Kidney epithelial cell (primary cell): ENCODE measurements at places on chromosomes 12 and 14.

- no peak for DNase-seq
These were observed 31.5 kb downstream of the TMEM63C start for GRCh38 chr14:77212943-77213678.

DNA sequence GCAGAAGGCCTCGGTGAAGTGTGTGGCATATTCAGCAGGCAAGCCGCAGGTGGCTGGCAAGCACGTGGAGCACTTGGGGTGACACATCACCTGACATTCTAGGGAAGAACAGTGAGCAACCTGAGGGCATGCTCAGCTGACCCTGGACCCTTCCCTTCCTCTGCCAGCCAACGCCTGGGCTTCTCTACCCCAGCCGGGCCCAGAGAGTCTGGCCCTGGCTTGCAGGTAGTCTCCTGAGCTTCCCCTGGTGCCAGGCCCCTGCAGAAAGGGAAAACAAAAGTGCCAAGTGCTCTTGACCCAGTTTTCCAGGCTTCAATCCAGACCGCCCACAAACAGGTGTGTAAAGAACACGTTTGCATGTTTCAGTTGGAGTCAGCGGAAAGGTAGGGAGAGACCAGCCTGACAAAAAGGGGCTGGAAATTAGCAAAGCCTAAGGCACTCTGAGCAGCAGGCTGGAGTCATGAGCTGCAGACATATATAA, 45.7 kb downstream of the PRKAB1 start:
- no peak for DNase-seq

DNA sequence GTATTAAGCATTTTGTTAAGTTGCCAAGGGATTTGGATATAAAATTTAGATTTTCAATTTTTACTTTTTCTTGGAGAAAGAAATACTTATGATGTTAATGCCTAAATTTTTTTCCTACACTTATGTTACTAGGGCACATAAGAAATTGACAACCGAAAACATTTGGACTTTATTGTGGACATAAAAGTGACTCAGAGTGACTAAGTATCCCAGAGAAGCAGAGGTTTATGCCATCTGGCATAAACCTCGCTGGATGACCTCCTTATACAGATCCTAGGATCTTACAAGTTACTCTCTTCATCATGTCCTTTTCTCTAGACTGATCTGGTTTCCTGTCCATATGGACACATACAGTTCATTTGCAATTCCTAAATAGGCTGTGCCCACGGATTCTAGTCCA, 89.8 kb downstream of the RERG start:
- DNase-seq = peak; percentile 12

DNA sequence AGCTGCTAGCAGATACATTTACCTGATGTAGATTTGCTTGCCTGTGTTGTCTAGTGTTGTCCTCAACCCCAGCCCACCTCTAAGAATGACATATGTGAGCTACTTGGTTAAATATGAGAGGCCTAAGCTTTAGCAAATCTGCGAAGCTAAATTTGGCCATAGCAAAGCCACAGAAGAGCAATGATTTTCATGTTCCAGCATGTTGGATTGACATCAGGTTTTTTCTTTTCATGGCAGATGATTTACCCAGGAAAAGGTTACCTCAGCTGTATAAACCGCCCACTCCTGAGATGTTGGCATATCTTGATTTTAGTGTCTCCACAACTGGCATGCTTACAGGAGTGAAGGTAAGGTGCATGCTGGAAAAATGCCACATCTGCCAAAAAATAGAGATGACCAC, 36.4 kb upstream of the ATF1 start:
- no peak for DNase-seq

- peak; percentile 80 for DNase-seq
These were observed 47.4 kb downstream of the CALM1 start for GRCh38 chr14:90444077-90444696.

- DNase-seq = no peak
These were observed 106.8 kb downstream of the LGR5 start for GRCh38 chr12:71546322-71546861.

GRCh38 chr14:95300697-95301526, 18.8 kb downstream of the CLMN start:
- no peak for DNase-seq

GRCh38 chr14:74571901-74572725, 39.9 kb downstream of the LTBP2 start:
- DNase-seq = peak; percentile 99

DNA sequence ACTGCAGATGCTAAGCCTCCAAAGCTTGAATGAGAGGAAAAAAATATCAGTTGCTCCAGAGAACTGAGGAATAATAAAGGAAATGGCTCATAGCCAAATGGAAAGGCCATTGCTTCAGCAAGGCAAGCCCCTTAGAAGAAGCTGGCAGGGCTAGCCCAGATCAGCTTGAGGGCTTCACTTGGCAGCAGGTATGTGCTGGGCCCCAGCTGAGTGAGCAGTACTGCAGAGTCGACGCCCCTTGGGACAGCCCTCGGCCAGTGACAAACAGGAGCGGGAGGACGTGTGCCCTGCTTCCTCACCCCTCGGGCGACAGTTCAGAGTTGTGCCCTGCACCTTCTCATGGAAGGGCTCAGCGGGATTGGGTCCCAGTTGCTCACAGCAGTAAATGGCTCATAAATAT, 1031.2 kb upstream of the TMEM132C start:
- no peak for DNase-seq

GRCh38 chr14:68486033-68486732, 306.7 kb downstream of the ZFP36L1 start:
- DNase-seq = no peak

DNA sequence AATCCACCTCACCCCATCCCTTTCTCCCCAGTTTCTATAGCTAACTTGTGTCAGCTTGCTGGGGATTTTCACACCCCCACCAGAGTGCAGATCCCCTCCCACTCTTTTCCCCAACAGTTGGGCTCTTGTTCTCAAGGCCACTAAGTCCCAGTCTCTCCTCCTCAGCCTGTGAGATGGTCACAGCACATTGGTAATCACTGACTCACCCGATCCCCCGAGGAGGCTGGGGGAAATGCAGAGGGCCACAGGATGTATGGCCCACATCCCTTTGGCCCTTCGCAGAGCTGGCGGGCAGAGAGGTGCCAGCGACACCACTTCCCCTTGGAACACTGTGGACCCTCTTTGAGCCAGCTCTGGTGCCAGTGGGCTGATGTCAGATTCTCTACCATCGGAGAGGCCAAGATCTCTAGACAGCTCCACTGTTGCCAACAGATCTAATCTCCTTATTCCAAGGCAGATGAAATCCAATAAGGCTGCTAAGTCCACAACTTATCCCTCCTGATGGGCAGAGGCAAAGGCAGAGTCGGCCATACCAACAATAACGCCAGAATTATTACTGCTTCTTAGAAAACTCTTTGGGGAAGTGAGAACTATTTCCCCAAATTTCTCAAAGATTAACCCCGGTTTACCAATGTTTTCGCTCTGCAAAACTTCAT, 1.6 kb downstream of the FMNL3 start:
- DNase-seq = peak; percentile 47

- no peak for DNase-seq
These were observed 70.5 kb downstream of the PHLDA1 start for GRCh38 chr12:75960954-75961661.

DNA sequence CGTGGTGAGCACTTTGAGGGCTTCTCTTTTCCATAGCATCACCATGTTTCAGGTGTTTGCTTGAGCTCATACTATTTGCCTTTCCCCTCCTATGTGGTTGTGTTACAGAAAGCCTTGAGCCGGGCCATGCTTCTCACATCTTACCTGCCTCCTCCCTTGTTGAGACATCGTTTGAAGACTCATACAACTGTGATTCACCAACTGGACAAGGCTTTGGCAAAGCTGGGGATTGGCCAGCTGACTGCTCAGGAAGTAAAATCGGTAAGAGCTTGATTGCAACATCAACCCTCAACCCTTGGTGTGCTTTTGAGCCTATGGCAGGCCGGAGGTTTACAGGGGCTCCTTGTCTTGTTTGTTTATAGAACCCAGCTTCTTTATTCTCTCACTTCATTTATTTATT, 8.1 kb downstream of the LETMD1 start:
- DNase-seq = no peak

DNA sequence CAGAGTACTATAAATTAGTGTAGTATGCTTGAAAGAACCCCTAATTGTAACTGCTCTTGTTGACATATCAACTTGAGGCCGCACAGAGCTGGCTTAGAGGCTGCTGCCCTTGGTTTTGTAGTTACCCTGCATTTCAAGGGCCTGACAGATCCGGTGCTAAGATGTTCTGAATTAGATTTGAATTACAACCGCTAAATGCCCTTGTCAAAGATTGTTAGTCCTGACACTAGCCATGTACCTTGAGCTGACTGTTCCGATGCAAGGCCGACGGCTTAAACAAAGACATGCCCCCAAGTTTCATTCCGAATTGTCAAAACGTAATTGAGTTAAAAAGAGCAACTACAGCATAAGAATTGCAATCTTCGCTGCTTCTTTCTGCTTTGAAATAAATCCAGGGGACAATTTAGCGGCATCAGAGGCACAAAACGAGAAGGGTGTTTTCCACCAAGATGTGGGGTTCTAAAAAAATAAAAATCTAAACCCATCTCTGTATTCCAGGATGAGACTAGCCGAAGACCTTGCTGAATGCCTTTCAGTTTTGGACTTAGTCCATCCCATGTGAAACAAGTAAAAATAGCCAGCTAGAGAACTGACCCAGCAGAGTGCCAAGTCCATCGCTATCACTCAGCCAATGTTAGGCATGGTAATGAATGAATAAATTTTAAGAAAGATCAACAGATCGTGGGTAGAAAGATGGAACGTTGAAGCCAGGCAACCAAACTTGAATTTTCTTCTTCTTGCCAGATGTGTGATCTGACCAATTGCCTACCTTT, 148.7 kb downstream of the DICER1 start:
- DNase-seq = no peak

DNA sequence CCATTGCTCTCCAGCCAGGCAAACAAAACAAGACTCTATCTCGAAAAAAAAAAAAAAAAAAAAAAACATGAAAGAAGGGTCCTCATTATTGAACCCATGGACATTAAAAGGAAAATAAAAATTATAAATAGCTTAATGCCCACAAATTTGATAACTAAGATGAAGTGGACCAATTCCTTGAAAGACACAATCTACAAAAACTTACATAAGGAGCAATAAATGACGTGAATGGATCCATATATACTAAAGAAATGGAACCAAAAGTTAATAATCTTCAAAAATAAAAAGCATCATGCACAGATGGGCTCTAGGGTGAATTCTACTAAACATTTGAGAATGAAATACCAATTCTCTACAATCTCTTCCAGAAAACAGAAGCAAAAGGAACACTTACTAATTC, 47.7 kb upstream of the AP4S1 start:
- no peak for DNase-seq

- no peak for DNase-seq
These were observed 395.2 kb upstream of the DCN start for GRCh38 chr12:91577586-91578539.

DNA sequence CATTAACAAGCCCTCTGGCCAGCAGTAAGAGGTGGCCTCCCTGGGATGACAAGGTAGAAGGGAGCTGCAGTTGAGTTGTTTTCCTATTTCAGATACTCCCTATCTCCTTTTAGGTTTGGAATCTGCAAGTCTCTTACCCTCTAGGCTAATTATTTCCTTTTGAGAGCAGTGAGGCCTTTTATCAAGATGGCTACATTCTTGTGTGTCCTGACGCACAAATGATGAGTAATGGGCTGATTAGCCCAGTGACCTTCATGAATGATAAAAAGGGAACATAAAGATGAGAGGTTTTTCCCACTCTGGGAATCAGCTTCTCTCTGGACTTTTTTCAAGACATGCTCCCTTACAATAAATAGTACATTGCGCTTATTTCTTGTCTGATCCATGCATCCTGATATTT, 22.9 kb downstream of the DYRK2 start:
- no peak for DNase-seq

GRCh38 chr12:96472384-96472783, 17.0 kb upstream of the CFAP54 start:
- DNase-seq = no peak

DNA sequence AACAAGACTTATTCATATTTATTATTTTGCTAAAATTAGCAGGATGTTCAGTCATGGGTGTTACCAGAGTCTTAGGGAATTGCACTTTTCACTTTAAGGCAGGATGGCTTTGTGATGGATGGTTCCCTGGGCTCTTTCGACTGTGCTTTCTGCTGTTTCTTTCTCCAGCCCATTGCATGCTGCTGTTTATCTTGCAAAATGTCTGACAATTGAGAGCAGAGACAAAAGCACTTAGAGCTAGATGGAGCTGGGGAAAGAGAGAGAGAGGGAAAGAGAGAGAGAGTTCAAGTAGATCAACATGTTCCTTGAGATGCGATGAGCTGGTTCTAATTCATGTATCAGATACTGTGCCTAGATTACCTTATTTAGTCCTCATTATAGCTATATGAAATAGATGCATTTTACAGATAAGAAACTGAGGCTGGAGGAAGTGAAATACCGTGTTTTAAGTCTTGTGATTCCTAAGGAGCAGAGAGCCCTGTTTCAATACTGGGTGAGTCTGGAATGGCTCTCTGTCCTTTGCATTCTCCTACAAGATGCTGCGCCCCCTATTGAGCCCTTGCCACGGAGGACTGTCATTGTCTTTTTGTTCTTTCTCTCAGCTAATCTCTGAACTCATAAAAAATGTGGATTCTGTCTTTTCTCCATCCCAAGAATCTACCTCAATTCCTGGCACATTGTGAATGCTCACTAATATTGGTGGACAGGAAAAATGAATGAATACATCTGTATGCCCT, 227.9 kb downstream of the ALG10B start:
- DNase-seq = no peak
